ENCODE measurements at places on chromosomes 1 and 21.

GRCh38 chr1:6538956-6539355 is 15.4 kb downstream of the NOL9 start:
- no peak for DNase-seq

DNA sequence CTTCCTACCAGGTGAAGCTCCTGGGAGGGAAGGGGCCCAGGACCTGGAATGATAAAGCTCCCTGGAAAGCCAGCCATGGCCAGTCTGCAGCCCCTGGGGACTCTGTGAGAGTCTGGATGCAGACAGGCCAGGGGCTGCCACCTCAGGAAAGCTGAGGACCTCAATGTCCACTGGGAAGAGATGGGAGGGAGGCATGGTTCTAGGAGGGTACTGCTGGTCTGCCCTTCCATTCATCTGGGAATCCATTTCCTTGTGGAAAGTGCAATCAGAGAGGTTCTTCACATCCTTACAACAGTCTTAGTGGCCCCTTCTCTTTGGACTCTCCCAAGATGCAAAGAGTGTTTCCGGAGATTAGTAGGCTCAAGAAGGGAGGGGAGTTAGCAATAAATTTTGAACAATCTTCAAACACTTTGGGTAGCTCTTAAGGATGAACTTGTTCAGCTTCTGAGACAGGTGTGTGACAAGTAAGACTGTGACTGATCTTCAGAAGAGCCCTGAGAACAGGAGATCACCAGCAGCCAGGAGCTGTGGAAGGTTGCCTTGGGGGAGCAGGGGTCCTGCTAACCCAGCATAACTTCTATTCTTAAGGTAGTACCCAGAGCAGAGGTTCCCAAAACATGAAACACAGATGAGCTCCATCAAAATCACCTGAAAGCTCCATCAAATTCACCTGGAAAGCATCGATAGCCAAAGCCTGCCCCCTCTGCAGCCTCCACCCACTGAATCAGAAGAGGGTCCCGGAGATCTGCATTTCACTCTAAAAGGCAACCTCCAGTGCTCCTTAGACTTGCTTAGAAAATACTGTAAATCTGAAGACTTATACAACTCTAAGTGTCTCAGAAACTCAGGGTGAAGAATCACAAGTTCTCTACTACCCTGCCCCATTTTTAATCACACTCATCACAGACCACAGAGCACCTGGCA is 616 bp upstream of the LAX1 start:
- DNase-seq = no peak

GRCh38 chr1:205199090-205199930 is 12.2 kb downstream of the DSTYK start:
- no peak for DNase-seq

DNA sequence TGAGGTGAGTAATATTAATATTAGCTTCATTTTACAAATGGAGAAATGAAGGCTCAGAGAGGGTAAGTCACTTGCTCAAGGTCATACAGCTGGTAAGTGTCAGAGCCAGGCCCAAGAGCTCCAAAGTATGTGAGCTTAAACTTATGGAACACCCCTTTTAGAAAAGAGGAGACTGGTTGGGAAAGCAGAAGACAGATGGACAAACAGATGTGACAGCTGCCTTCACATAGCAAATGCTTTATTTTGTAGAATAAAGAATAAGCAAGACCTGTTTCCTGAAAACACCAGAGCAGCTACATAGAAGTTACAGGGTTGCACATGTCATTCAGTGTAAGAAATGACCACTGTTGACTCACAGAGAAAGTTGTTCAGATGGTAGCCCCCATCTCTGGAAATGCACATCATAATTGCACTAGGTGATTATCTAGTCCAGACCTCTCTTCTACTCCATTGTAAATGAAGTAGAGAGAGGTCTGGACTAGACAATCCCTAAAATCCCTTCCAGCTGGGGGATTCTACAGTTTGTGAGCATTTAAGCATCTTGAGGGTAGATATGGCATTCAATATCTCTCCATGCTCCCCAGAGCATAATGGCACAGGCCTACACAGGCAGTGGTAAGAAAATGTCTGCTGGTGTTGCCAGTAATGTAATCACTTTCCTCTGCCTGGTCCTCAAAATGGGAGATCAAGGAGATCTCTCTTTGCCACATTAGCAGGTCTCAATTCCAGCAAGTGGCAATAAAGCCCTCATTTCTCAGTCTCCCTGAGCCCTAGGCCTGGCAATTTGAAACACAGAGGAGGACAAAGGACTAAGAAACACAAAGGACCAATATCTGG is 188.2 kb upstream of the FGGY start:
- DNase-seq = no peak

DNA sequence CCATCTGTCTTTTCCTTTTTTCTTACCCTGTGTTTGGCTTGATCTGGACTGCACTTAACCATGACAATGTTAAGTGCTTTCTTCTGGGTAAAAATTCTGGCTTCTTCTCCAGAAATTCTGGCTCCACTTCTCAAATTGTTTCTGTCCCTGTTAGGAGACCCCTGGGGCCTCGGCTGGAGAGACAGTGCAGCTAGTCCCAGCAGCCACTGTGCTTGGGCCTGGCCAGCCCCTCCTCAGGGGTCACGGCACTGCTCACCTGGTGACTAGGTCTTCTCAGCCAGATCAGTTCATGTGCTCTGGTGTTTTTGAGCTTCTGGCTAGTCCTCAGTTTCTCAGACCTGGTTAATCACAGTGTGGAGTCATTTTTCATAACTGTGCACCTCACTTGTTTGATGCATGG is 72.4 kb downstream of the ADARB1 start:
- no peak for DNase-seq

DNA sequence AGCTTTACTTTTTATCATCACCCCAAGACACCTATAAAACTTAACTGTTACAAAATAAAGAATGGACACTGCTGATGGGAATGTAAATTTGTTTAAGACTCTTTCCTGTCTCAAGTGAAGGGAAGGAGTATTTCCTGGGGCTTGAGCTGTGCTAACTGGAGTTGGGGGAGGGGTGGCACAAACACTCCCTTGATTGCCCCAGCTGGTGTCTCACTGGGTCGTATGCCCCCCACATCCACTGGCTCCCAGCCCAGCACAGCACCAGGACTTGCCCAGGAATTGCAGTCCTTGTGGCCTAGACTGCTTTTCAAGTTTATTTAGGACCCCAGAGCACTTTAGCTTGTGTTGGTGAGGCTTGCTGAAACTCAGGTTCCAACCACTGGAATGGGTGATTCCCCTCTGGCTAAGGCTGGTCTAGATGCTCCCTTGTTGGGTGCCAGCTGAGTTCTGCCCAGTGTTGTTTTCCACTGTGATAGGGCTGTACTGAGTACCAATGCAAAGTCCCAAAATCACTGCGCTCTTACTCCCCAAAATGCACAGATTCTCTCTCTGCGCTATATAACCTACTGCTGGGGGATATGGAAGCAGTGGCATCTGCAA is 49.1 kb upstream of the DR1 start:
- DNase-seq = no peak

- DNase-seq = no peak
These were observed 44.4 kb downstream of the SMG7 start for GRCh38 chr1:183516725-183517124.

- no peak for DNase-seq
These were observed 242.0 kb downstream of the RHOU start for GRCh38 chr1:228977307-228977706.

DNA sequence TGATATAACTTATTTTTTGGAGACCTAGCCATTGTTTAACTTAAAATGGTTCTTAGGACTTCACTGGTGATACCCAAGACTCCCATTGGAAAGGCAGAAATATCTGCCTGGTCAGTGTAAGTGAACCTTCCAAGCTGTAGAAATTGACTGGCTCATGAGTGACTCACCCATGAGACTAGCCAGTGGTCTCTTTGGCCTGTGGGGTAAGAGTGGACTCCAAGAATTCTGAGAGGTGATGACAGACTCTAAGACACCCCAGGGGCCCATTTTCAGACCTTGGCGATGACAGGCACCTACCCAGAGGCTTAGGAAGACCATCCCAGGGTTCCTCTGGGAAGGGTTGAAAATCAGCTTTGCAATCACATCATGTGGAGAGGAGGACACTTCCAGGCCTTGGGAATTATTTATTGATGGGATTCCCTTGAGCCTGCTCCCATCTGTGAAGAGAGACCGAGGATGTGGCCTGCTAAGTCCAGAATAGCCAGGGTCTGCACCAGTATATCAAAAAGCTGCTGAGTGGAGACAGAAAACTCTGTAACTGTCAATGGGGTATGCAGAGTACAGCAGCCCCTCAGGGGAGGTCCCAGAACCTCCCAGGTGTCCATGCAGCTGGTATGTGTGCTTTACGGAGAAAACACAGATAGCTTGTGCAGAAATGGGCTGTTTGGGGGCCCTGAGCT is 78.9 kb downstream of the KAZN start:
- no peak for DNase-seq

GRCh38 chr1:115291741-115292140 is 46.3 kb downstream of the NGF start:
- DNase-seq = no peak

DNA sequence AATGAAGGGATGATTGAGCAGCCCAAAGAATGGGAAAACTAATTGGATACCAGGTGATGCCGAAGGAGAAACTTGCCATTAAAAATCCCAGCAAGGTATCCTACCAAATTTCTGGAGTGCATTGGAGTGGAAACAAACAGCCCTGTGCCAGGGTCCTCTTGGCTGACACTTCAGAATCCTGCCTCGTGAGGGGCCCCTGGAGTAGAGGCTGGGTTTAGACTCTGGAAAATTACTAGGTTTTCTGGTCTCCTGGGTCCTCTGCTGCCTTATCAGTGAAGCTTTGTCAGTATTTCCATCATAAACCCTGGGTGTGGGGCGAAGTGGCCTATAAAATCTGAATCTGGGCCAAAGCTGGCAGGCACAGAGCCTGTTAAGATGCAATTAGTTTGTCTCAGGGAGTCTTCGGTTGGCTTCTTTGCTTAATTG is 289.2 kb upstream of the USP24 start:
- no peak for DNase-seq

- DNase-seq = no peak
These were observed 199.1 kb upstream of the LMO4 start for GRCh38 chr1:87129606-87130005.

DNA sequence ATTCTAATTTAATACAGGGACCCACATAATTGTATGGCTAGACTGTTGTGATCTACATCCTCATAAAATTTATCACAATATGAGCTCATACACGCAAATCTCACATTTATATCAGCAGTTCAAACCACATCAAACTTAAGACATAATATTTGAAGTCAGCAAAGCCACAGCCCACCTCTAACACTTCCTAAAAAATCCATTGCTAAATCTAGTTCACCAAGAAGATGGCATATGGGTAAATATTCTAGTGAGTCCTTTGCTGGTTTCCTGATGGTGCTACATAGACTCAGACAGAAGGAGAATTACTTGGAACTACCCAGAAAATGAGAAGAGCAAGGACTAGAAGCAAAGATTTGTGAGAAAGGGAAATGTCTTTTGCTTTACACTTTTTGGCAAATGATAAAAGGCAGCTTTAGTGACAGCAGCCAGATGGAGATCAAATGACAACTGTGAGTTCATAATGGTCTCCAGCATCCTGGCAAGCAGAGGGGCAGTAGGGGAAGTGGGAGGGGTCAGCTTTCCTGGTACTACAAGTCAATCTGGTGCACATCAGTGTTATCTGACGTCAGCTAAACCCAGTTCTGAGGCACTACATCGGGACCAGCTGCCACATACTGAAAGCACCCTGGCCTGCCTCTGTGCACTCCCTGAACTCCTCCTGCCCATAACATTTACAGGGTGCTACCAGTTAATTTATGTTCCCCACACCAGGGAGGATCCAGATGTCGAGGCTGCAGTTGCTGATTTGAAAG is 10.6 kb upstream of the GADD45A start:
- DNase-seq = peak; percentile 58

GRCh38 chr1:228180959-228181644 is 15.5 kb downstream of the IBA57 start:
- DNase-seq = no peak

DNA sequence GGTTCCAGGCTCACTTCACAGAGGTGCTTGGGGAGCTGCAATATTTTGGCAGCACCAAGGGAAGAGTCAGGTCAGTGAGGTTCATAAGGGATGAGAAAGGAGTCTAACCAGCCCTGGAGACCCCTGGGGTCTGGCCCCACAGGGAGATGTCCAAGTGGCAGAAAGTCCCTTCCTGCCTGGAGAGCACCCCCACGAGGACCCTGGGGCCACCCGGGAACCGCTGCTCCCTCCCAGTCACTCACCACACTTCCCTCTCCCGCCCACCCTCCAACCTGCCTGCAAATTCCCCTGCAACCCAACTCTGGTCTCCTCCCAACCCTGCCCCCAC is 6.5 kb upstream of the ITGB2 start:
- no peak for DNase-seq

DNA sequence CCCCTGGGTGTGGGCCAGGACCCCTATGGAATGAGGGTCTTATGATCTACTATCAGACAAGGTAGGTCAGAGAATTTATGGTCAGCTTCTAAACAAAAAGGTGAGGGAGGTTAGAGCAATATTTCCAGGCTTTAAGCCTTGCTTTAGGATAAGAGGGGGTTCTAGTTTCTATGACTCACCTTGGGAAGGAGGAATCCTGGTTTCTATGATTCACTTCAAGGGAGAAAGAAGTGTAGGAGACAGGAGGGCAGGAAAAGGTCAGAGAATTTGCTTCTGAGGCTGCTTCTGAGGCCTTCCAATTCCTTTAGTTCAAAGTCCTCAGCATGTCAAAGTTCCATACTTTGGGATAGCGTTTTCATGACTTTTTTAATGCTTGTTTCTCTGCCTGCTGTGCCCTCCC is 35.2 kb downstream of the RGL1 start:
- DNase-seq = no peak

GRCh38 chr1:158285756-158286241 is 3.9 kb upstream of the CD1C start:
- DNase-seq = no peak

GRCh38 chr1:241171991-241172390 is 185.0 kb downstream of the RGS7 start:
- DNase-seq = no peak

DNA sequence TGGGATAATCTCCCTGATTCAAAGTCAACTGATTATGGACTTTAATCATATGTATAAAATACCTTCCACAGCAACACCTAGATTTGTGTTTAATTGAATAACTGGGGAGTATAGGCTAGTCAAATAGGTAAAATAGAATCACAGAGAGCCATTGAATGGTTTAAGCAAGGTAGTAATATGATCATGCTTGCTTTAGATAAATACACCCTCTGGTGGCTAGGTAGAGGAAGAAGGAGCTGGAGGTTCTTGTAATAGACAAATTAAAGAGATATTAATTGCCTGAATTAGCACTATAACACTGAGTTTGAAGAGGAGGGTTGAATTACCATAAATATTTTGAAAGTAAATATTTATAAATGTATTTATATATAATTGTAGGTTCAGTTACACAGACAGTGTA is 40.3 kb downstream of the DIRAS3 start:
- no peak for DNase-seq

GRCh38 chr1:176552217-176552991 is 89.4 kb downstream of the PAPPA2 start:
- no peak for DNase-seq

DNA sequence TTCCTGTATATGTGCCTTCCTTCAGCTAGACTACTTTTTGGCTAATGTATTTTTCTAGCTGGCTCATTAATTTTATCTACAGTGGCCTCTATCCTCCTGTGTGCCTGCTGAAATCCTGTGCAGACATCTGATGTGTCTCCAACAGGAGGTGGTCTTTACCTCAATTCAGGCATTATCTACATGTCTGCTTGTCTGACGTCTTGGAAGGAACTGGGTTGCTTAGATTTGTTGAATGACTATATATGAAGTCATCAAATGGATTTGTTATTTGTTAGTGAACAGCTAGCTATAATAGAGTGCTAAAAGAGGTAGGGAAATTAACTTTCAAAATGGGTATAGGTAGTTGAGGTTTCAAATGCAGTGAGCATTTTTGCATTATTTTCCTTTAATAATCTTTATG is 6.7 kb downstream of the RPL5 start:
- no peak for DNase-seq
